ENCODE measurements at places on chromosomes 5 and 9.

- DNase-seq = no peak
Observed at GRCh38 chr5:169416583-169417196, 115.8 kb upstream of the SLIT3 start.

GRCh38 chr5:138755084-138755748 lies 2.0 kb downstream of the CTNNA1 start:
- no peak for DNase-seq

GRCh38 chr5:18113721-18114120 lies 479.5 kb downstream of the TAF11L14 start:
- DNase-seq = no peak

DNA sequence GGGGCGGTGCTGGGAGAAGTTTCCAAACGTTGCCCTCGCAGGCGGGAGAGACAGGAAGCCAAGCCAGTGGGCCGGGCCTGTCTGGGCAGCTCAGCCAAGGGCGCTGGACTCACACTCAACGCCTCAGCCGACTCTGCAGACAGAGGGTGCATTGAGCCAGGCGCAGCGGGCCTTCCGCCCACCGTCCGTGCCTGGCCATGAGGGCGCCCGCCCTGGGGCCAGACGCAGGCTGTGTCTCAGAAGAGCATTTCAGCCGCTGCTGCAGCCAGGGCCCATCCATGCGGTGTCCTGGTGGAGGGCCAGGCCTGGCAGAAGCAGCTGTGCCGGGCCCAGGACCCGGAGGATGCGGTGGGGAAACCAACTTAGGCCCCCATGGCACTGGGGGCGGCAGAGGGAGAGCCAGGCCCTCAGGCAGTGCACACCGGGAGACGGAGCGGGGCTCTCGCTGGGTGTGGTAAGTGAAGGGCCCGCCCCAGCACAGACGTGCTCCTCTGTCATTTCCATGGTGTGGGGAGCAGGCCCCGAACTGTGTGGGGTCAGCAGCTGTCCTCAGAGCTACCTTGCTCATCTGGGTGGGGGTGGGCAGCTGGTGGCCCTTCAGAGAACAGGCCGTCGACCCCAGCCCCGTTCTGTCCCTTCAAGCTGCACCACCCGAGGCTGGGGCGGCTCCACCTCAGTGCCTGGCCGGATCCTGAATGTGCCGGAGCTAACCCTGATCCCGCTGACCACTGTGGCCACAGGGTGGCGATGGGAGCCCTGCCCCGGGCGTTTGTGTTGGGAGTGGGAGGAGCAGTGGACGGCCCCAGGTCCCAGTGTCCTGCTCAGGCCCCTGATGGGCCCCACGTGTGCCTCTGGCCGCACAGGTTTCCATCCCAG lies 18.0 kb downstream of the DNLZ start:
- no peak for DNase-seq

GRCh38 chr5:28708472-28708871 lies 1670.1 kb upstream of the CDH9 start:
- no peak for DNase-seq

GRCh38 chr5:52846182-52846842 lies 58.6 kb downstream of the ITGA1 start:
- DNase-seq = no peak

GRCh38 chr5:173594061-173594460 lies 22.4 kb downstream of the BOD1 start:
- DNase-seq = no peak

- DNase-seq = no peak
Observed at GRCh38 chr5:160230686-160231527, 1.6 kb downstream of the FABP6 start.

- DNase-seq = no peak
Observed at GRCh38 chr9:26426551-26427131, 466.0 kb downstream of the CAAP1 start.
